ENCODE measurements at places on chromosomes 4 and X. TPM values are rescaled to one million over a fixed set of nuclear protein-coding genes. Genes with fewer than 3 reads are reported as not detected.

Gene MAMLD1
- 51.7 TPM for total RNA-seq

Gene RASL11B
- total RNA-seq = 27.1 TPM

Gene EDNRA
- 27.3 TPM for total RNA-seq

Gene AFM
- not detected for total RNA-seq

Gene MAGEC3
- total RNA-seq = not detected

Gene PITX2
- total RNA-seq = 2.3 TPM

Gene KIAA0232
- total RNA-seq = 42.1 TPM

Gene TEX13D
- total RNA-seq = 1.9 TPM

Gene LAMP2
- total RNA-seq = 156 TPM
